ENCODE measurements at places on chromosomes 11 and 22. TPM values are rescaled to one million over a fixed set of nuclear protein-coding genes. Genes with fewer than 3 reads are reported as not detected.
A peak's percentile ranks its signal among the peaks of the same experiment; 100 is the strongest.

DNA sequence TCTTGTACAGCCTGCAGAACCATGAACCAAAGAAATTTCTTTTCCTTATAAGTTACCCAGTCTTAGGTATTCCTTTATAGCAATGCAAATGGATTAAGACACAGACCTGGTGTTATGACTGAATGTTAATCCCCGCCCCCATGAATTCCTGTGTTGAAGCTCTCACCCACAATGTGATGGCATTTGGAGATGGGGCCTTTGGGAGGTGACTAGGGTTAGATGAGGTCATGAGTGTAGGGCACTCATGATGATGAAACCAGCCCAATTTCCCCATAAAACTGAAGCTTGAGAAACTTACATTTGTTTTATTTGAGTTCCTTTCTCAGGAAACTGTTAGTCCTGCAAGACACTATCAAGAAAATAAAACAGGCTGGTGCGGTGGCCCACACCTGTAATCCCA, 115.8 kb upstream of the THY1 start:
- peak; percentile 7 for DNase-seq

GRCh38 chr11:89521294-89521693, 30.1 kb upstream of the NOX4 start:
- DNase-seq, result no peak

- no peak for DNase-seq
Observed at GRCh38 chr11:55811067-55811466, at the start of gene OR5L1. Gene OR5L1, plus strand, starts transcription at chr11:55811367. Its CDS starts 100 bp downstream, at chr11:55811467.

DNA sequence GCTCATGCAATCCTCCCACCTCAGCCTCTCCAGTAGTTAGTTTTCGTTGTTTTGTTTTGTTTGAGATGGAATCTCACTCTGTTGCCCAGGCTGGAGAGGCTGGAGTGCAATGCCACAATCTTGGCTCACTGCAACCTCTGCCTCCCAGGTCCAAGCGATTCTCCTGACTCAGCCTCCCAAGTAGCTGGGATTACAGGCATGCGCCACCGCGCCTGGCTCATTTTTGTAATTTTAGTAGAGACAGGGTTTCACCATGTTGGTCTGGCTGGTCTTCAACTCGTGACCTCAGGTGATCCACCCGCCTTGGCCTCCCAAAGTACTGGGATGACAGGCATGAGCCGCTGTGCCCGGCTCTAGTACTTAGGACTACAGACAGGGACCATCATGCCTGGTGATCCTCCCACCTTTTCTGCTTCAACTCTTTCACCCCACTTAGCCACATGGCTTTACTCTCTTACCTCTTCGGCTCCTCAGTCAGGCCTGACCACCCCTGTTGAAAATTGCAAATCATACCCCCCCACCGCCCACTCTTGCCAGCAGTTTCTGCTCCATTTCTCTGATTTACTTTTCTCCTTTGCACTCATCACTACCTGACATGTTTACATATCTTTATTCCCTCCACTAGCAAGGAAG, 157.1 kb upstream of the GRK3 start:
- no peak for DNase-seq

DNA sequence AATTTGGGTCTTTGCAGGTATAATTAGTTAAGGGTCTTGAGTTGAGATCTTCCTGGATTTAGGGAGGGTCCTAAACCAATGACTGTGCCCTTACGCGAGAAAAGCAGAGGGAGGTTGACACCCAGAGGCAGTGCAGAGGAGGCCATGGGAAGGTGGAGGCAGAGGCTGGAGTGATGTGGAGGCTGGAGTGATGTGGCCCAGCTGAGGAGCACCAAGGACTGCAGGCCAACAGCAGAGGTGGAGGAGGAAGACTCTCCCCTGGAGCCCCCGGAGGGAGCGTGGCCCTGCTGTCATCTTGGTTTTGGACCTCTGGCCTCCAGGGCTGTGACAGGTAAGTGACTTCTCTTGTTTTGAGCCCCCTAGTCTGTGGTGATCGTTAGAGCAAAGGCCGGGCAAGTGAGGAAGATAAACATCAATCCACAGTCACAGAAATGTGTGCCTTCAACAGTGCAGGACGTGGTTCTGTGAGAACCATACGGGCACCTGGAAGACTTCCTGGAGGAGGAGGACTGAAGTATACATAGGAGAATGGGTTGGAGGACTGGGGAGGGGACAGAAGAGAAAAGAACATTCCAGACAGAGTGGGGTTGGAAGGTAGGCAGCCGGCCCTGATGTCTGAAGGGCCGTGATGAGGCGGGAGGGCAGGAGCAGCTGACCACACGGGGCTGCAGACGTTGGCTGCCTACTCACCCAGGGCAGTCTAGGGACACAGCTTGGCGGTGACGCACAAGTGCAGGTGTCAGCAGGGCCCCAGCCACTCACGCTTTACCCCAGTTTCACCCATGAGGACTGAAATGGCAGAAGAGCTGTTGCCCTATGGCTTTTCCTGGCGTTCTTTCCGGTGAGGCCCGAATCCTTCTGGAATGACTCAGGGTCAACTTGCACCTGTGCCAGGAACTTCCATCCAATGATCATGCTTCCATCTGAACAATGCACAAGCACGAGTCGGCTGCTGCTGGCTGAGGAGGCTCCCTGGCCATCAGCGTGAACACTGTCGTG, 270.2 kb downstream of the CTTN start:
- DNase-seq, result no peak

GRCh38 chr11:86458294-86459001, 83.8 kb downstream of the CCDC81 start:
- DNase-seq, result no peak

- no peak for DNase-seq
Observed at GRCh38 chr22:27401321-27401720, 400.2 kb downstream of the MN1 start.

- DNase-seq, result no peak
Observed at GRCh38 chr11:122317305-122317704, 201.3 kb upstream of the BLID start.

DNA sequence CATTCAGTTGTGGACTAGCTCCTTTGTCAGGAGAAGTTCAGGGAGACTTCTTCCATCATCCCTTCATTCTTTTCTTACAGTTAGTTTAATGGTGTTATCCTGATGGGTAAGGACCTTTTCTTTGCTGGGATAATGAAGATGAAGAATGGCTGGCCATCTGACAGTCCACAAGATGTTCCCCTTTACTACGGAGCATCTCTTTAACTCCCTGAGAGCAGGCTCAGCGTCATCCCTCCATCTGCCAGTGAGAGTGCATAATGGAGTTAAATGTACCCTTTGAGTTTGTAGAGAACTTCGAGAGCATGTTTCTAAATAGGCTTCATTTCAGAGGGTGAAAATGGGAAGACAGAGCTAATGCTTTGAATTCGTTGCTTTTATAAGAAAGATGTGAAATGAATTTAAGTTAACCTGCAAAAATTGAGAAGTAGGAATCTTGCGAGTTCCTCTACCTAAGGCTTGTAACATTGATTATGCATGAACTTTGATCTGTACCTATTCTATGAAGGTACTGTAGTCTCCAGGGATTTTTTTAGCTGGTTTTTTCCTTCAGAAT, 1.7 kb downstream of the EP300 start:
- DNase-seq, result peak; percentile 32

DNA sequence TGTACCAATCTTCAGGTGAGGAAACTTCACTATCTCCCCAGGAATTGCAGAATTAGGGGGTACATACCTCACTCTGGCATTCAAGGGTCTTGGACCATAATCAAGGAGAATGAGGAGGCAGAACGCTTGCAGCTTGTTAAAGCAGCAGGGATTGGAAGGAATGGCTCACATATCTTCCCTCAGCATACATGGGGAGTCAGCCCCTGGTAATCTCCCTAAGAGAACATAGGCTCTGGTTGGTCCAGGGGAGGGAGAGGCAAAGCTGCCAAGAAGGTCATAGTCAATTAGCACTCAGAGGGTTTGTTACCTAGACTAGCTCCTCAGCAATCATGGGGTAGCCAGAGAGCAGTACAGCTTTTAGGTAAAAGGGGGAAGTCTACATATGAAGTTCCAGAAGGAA, 256.8 kb downstream of the INSC start:
- DNase-seq, result no peak

DNA sequence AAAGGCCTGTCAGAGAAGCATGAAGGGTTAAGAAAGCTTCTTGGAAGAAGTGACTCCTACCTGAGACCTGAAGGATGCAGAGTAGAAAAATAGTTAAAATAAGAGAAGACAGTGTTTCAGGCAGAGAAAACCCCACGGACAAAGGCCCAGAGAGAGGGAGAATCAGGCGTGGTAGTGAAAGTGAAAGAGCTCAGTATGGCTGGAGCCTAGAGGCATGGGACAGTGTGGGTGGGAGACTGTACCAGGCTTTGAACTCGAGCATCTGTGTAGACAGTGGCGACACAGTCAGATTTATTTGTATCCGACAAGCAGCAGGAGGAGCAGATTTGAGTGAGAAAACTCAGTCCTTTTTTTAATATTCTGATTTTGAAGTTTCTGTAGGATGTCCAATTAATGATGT, 360.0 kb downstream of the OPCML start:
- no peak for DNase-seq

DNA sequence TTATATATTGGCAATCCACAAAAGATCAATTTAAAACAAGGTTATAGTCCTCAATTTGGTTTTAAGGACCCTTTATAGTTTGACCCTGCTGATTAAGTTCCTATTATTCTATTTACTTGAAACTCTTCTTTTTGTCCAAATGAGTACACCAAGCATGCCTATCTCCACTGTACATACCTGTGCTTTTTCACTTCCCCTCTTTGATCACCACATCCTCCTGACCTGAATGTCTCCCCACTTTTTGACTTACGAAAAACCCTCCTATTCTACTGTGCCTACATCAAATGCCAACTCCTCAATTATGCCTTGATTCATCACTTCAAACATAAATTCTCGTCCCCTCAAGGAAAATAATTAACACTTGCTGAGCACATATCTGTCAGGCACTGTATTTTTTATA, 113.5 kb downstream of the SOX6 start:
- no peak for DNase-seq

- no peak for DNase-seq
Observed at GRCh38 chr11:75084883-75085282, 11.8 kb downstream of the OR2AT4 start.

DNA sequence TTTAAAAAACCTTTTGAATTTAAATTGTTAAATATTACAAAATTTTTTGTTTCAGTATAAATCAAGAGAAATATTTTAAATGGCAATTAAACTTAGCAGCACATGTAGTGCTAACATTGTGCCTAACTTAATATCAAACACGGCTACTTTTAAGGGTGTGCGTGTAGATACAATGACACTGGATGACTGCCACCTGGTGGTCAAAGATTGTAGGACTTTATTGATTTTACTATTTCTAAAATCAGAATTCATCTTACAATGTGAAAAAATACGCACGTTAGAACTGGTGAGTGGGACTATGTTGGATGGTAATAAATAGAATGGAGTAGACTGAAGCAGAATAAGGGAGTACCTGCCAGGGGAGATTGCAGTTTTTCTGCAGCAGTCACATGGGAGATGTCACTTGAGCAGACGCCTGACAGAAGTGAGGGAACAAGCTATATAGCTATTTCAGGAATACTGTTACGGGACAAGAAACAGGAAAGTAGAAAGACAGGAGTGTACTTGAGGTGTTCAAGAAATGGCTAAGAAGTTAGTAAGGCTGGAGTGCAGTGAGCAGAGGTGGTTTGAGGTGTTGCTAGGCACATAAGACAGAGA, 52.9 kb downstream of the UVRAG start:
- peak; percentile 52 for DNase-seq

The ABTB2 gene
- total RNA-seq, result 0.53 TPM

The SYT8 gene
- total RNA-seq, result 0.53 TPM

The OR8D1 gene
- total RNA-seq, result not detected

The NAALADL1 gene
- total RNA-seq, result 16.6 TPM

Data from bronchial epithelial cell (primary cell).